ENCODE measurements at places on chromosomes 7 and 10.

DNA sequence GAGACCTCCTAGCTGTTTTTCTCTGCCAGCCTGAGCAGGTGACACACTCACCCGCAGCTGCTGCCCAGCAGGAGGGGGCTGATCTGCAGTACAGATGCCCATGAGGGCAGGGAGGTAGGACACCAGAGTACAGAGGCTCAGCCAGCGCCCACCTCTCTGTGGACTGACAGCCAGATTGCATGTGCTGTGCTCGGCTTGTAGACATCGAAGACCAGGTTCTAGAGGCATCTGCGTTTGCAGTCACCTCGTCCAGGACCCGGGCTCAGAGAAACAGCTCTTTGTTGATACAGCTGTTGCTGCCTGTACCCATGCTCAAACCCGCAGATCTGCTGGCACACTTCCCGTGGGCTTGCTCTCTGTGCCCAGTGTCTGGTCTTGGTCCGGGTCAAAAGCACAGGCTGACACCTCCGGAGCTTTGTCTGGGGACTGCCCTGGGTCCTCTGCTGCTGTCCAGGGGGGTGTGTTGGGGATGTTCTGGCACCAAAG, 224.7 kb downstream of the GLRX3 start:
- no peak for DNase-seq

DNA sequence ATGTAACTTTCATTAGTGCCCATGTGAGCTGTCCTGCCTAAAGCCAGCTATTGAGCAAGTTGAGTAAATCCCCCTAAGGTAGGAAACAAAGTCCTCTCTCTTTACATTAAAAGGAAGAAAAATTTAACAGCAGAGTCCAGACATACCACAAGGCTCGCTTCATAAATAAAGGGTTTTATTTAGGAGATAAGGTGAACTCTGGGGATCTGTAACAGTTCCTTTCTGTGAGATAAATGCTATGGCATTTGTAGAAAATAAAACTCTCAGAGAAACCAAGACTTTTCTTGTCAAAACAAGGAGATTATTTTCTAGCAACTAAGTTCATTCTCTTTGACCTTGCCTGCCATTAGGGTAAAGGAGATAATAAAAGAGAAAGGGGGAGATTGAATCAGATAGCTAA, 32.3 kb upstream of the LYZL1 start:
- DNase-seq: no peak

DNA sequence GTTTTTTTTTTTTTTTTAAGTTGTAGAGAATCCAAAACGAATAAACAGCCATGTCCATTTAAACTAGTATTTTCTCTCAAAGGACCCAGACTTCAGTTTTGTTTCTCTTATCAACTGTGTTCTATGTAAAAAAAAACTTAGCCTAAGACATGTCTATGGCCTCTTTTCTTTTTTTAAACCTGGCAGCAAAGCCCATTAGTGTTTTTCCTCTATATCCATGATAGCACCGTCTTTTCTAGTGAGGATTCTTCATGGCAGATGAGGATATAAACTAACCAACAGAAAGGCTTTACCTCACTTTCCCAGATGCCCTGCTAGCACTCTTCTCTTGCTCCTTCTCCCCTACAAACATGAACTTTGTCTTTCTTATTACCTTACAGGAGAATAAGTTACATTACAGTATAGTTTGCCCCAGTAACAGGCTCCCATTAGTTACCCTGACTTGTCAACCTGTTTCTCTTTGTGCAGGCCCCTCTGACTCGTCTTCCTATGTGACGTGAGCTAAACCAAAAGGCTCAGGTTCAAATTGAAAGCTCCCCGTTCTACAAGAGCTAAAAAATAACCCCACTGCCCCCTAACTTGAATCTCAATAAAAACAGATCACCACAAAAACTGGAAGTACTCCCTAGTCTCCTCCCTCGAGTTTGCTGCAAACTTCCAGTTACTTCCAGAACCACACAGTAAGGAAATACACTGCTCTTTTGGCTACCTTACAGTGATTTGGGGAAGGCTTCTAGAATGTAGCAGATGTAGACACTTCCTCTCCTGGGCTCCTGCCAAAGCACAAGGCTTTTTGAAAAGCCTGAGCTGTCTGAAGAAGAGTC, 20.1 kb downstream of the P4HA1 start:
- no peak for DNase-seq

DNA sequence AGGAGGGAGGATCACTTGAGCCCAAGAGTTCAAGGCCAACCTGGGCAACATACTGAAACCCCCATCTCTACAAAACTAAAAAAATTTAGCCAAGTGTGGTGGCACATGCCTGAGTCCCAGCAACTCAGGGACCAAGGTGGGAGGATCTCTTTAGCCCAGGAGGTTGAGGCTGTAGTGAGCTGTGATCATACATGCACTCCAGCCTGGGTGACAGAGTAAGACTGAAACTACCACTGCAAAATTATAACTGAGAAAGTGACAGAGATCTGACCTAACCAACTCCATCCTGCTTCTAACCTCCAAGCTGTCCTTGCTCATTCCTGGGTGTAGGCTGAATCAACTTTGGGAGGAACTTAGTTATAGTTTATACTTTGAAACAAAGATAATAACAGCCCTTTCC, 59.4 kb downstream of the HTR7 start:
- DNase-seq: no peak

DNA sequence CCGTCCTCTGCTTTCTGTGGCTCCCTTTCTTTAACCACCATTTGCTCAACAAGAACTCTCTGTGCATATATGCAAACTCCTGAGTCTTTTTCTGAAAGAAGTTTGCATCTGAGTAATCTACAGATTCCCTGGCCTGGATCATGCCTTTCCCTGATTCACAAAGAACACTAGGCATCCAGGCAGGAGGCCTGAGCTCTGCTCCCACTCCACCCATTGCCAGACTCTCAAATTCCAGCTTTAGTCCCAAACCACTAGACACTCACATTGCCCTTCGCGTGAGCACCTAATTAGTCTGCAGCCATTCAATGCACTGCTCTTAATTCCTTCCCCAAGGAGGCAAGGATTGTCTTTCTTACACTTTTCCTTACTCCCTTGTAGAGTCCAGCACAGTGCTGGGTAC, 60.9 kb downstream of the ABCC2 start:
- DNase-seq: no peak

GRCh38 chr10:112986544-112987190, 36.6 kb downstream of the TCF7L2 start:
- no peak for DNase-seq

DNA sequence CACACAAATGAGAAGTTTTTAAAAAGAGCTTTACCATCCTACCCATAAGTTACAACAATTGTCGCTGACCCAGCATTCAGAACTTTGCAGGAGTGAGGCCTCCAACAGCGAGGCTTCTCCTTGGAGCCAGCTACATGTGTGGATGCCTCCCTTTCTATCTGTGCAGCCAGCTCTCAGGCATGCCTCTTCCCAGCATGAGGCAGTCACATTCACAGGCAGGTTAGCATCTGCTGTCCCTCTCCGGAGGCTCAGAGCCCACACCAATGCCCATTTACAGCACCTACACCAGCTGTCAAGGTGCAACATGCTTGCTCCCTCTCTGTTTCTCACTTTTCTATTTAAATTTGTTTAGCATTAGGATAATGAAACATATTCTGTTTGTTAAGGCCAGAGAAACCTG, 278.7 kb upstream of the PODXL start:
- DNase-seq: no peak

- no peak for DNase-seq
Measured at GRCh38 chr10:104574427-104574826, 66.7 kb upstream of the SORCS3 start.

DNA sequence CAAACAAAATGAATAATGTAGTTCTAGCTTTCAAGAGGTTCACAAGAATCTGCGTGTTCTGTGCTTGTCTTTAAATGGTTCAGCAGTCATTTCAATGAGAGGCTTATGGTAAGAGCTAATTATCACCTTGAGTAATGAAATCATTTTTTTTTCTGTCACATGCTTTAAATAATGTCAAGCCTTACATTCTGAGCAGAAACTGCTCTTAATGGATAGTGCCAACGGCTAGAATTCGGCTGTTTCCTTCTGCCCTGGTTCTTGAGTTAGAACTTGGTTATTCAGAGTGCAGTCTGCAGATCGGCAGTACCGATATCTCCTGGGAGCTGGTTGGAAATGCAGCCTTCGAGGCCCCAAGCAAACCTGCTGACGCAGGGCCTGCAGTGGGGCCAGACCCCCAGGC, 316.2 kb downstream of the CAMK1D start:
- DNase-seq: no peak

GRCh38 chr7:80443325-80443724, 68.5 kb downstream of the GNAT3 start:
- no peak for DNase-seq

DNA sequence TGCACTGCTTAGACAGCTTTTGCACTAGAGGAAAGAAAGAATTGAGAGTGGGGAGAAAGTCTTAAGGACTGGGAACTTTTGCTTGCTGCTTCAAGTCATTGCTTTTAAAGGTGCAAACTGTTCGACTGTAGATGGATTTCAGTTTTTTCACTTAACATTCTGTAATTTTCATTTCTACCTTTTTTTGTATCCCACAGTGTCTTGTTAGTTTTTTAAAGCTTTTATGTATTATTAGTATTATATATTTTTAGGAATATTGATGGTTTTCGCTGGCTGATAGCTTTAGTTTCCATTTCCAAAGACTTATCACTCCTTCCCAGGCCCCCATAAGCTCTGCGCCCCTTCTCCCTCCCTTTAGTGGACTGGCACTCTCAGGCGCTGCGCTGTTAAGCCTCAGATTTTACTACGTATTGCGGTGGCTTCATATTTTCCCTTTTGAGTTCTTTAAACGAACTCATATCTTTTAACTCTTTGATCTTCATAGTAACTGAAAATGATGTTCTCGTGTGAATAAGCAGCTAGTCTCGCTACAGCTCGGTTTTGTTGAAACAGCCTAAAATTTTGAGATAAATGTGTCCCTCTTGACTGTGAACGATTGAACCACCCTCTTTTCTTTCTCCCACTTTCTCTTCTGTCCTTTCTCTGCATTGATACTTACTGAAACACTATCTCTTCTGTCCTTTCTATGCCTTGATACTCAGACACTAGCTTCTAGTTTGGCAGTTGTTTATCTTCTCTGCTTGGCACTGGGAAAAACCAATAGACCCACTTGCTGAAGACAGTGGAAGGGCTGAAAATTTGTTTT, 2.5 kb upstream of the ETV1 start:
- DNase-seq: no peak

DNA sequence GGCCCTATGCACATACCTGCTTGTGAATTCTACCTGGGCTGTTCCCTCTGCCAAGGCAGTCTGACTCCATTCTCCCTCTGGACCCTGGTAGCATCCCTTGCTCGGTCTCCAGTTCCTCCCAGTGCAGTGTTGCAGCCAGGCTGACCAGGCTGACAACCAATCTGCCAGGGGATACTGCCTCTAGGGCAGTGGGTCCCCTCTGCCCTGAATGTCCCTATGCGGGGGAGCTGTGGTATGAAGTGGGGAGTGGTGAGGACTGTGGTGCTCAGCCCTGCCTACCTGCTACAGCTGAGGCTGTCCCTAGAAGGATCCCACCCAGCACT, 48.0 kb upstream of the CAMK2B start:
- no peak for DNase-seq

DNA sequence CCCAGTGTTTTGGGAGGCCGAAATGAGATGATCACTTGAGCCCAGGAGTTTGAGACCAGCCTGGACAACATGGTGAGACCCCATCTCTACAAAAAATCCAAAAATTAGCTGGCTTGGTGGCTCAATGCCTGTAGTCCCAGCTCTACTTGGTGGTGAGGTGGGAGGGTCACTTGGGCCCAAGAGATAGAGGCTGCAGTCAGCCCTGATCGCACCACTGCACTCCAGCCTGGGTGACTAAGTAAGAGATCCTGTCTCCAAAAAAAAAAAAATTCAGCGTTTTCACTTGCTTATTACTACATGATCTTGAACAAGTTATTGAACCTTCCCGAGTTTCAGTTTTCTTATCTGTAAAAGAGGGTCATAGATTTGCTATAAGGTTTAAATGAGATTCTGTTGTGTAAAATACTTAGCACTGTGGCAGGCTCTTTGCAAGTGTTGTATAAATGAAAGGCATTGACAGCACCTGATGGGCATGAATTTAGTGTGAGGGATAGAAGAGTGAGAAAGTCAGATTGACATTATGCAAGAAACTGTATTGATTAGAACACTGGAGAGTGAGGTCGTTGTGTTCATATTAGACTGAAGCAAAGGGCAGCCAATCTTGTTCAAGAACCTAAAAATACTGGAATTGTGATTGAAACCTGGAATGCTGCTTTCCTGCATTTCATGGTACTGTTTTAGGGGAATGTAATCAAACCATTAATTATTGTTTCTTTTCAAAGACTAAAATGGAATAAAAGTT, 136.8 kb downstream of the LCOR start:
- no peak for DNase-seq

DNA sequence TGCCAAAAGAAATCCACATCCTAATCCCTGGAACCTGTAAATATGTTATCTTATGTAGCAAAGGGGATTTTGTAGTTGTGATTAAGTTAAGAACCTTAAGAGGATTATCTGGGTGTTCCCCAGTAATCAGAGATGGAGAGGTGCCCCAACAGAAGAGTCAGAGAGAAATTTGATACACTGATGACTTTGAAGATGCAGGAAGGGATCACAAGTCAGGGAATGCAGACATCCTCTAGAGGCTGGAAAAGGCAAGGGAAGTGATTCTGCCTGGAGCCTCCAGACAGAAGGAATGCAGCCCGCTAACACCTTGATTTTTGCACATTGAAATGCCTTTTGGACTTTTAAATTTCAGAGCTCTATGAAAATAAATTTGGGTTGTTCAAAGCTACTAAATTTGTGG, 531.7 kb downstream of the DNAJB9 start:
- DNase-seq: no peak
